Heart left ventricle (tissue), 16 donors: ENCODE measurements at places on chromosomes 5 and 9. TPM values are rescaled to one million over a fixed set of nuclear protein-coding genes. Genes with fewer than 3 reads are reported as not detected.

DNA sequence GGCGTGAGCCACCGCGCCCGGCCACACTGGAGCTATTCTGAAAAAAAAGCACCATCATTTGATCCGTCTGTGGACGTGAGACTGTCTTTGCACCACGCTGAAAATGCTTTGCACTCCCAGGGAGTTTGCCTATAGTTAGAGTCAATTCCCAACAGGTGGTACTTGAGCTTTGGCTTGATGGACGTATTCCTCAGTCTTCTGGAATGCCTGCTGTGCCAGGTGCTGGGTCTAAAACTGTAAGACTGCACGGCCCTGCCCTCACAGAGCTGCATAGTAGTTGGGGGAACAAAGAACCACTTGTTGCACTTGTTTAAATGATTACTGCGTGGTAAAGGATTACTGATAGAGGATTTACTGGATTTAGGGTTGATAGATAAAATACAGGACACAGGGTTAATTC is 3.4 kb upstream of the CCNO start:
- no peak for DNase-seq
- no peak overlapping the region for H3K27ac ChIP-seq
- peaks cover 22% of the 10 kb centered on the region for H3K27me3 ChIP-seq
- H3K4me3 ChIP-seq = no peak overlapping the region
- H3K36me3 ChIP-seq = no peaks in the 10 kb centered on the region

The SPEF2 gene
- total RNA-seq = 1.3 TPM

DNA sequence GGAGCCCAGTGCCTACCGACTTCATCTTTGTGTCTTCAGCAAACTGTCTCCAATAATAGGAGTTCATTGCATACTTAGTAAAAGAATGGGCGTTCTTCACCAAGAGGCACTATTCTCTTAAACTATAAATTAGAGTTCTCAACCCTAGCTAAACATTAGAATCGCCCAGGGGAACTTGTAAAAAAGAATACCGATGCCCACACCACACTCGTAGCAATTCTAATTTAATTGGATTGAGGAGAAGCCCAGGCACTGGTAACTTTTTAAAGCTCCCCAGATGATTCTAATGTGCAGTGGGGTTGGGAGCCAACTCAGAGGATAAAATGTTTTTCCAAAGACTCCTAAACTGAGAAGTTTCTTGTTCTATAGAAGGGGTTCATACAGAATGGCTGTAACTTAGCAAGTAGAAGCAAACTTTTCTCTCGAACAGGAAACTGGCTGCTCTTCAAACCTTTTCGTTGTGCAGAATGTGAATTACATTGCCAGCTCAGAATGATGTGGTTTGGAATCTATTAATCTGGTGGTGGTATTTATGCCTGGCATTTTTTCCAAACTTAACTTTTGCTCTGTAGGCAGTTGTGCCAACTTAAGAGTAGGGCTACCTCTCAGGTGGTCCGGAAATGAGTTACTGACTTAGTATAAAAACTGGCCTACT is 26.4 kb upstream of the NFIB start:
- H3K4me1 ChIP-seq = peaks cover 14% of the 10 kb centered on the region
- H3K27me3 ChIP-seq = no peaks in the 10 kb centered on the region
- no peak overlapping the region for H3K27ac ChIP-seq
- DNase-seq = no peak

The SPATA31C1 gene
- not detected for total RNA-seq

GRCh38 chr9:130172161-130172857 is at the start of gene NCS1:
Gene NCS1, plus strand, starts transcription at chr9:130172404. Its CDS starts 260 bp downstream, at chr9:130172664.
- peak; percentile 72 for DNase-seq
- no peaks in the 10 kb centered on the region for H3K27me3 ChIP-seq
- H3K4me3 ChIP-seq = peak within 1 kb of the TSS; percentile 69
- peaks cover 19% of the 10 kb centered on the region for H3K4me1 ChIP-seq
- H3K36me3 ChIP-seq = no peaks in the 10 kb centered on the region

- peaks cover 64% of the 10 kb centered on the region for H3K4me1 ChIP-seq
- no peak overlapping the region for H3K27ac ChIP-seq
- H3K36me3 ChIP-seq = no peaks in the 10 kb centered on the region
- H3K4me3 ChIP-seq = no peak overlapping the region
- DNase-seq = no peak
Measured at GRCh38 chr9:110161940-110162339, 46.0 kb downstream of the C9orf152 start.

DNA sequence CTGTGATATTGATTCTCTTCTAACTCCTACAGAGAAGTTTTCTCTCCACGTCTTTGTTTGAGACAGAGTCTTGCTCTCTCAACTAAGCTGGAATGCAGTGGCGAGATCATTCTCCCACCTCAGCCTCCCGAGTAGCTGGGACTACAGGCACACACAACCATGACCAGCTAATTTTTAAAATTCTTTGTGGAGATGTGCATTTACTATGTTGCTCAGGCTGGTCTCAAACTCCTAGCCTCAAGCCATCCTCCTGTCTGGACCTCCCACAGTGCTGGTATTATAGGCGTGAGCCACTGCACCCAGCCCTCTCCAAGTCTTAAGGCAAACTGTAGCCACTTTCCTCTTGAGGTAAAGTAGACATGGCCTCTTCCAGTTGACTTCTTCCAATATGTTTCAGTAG is 72.2 kb downstream of the SNX18 start:
- no peaks in the 10 kb centered on the region for H3K36me3 ChIP-seq
- no peaks in the 10 kb centered on the region for H3K27me3 ChIP-seq
- H3K4me3 ChIP-seq = no peak overlapping the region

DNA sequence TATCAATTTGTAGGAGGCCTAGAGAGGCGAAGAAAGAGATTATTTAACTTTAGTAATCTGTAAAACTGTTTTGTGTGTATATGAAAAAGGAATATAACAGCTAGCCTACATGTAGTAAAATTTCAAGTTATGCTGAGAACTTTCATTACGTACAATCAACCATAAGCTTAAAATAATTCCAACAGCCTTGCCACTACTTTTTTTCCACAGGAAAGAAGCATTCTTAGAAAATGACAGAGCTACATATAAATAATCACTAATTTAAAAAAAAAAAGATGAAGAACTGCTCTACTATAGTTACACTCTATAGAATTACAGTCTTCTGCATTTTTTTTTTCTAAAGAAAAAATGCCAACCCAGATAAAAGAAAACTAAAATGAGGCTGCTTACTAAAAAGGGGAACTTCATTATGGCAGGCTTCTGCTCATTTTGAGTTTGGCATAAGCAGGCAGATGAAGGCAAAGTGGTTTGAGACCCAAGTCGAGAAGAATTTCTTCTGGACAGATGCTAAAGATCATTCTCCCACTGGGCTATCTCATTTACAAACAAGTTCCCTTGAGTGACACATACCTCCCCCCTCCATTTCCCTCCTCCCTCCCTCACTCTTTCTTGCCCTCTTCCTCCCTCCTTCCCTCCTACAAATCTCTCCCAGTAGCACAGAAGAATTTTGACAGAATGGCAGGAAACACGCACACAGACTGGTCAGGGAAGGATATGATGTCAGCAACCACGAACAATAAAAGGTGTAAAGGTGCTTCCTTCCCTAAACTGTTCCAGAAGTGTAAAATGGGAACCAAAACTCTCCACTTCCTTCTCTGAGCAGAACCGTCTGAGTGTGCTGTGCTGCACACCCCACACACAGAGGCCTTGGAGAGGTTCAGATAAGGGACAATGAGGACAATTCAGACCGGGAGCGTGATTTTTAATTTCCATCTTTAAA is 56.1 kb downstream of the MEF2C start:
- H3K27ac ChIP-seq = peak overlapping the region; percentile 83
- H3K36me3 ChIP-seq = no peaks in the 10 kb centered on the region
- peaks cover 84% of the 10 kb centered on the region for H3K4me1 ChIP-seq
- DNase-seq = peak; percentile 48
- H3K4me3 ChIP-seq = peak overlapping the region; percentile 34

The BARHL1 gene
- not detected for total RNA-seq

DNA sequence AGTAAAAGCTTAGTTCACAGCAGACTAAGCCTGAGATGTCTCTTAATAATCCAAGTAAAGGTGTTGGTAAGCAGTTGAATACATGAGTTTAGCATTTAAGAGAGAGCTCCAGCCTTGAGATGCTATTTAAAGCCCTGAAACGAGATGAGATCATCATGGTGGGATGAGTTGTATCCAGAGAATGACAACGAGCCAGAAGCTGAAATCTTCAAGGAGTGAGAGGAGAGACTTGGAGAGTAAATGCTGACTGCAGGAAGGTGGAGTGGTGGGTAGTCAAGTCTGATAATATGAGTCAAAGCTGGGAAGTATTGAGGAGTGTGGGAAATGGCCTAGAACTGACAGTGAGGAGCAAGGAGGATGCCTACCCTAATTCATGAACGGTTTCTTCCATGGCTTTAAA is 53.7 kb downstream of the PLAC8L1 start:
- no peak overlapping the region for H3K27ac ChIP-seq
- no peaks in the 10 kb centered on the region for H3K36me3 ChIP-seq
- H3K4me3 ChIP-seq = no peak overlapping the region
- no peak for DNase-seq
- peaks cover 7% of the 10 kb centered on the region for H3K4me1 ChIP-seq
- no peaks in the 10 kb centered on the region for H3K27me3 ChIP-seq

DNA sequence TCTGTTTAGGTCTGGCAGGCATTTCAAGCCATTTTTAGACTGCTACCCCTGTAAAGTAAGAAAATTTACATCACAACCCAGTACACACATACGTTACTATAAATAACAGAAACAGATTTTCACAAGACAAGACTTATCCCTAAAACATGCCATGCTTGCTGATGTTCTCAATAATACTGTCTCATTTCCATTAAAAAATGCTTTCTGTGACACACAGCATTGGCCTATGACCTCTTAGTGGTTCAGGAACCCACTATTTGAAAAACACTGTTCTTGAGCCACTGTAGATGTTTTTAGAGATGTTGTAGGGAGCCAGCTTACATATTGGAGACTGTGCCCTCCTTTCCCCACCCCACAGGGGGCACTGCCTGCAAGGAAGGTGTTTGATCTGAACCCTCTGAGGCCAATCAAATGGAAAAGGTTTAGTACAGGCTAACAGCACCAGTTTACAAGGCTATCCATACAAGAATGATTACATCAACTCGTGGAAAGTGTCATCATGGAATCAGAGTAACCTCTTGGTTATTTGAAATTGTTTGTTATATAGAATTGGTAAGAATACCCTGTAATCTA is 30.8 kb downstream of the ZSWIM6 start:
- H3K4me1 ChIP-seq = peaks cover 28% of the 10 kb centered on the region
- DNase-seq = no peak
- no peak overlapping the region for H3K4me3 ChIP-seq
- H3K27ac ChIP-seq = no peak overlapping the region

The SLCO6A1 gene
- total RNA-seq = not detected

GRCh38 chr9:132943651-132944293 is 644 bp downstream of the TSC1 start:
- peak overlapping the region; percentile 100 for H3K4me3 ChIP-seq
- peak overlapping the region; percentile 99 for H3K27ac ChIP-seq
- DNase-seq = no peak

DNA sequence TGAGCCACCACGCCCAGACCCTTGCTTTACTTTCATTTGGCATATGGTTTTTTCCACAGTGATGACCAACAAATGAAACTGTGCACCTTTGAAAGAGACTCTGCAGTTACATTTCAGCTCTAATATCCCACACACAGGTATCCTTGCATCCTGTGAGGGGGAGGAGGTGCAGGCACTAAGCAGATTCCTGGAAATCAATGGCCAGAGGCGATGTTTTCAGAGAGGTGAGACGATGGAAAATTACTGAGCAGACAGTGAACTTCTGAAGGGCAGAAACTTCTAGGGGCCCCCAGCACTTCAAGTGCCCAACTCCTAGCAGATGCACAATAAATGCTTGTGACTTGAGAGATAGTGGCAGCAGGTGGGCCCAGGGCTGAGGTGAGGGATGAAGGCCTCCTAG is 29.8 kb upstream of the GNE start:
- no peak overlapping the region for H3K4me3 ChIP-seq
- no peaks in the 10 kb centered on the region for H3K27me3 ChIP-seq
- H3K36me3 ChIP-seq = no peaks in the 10 kb centered on the region

DNA sequence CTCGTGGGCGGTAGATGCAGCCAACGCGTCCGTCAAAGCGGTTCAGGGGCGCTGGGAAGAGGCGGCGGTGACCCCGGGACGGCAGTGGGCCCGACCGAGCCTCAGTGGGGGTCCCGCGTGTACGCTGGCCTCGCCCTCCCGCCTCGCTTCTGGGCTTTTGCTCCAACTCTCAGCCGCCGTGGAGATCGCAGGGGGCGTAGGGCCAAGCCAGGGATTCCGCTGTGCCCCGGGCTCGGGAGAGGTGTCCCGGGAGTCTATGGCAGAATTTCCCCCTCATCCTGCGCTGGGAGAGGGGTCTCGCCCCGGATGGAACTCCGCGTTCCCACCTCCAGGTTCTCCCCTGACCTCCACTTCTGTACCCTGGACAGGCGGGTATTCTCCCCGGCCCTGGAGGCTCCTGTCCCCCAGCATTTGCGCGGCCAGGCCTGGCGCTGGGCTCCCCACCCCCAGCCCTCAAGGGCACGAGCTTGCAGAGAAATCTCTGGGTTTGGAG is 131.9 kb downstream of the MRPL36 start:
- H3K36me3 ChIP-seq = no peaks in the 10 kb centered on the region
- peaks cover 62% of the 10 kb centered on the region for H3K27me3 ChIP-seq
- H3K27ac ChIP-seq = no peak overlapping the region
- peak overlapping the region; percentile 11 for H3K4me3 ChIP-seq

The SNCAIP gene
- 0.94 TPM for total RNA-seq

The RLN2 gene
- not detected for total RNA-seq

DNA sequence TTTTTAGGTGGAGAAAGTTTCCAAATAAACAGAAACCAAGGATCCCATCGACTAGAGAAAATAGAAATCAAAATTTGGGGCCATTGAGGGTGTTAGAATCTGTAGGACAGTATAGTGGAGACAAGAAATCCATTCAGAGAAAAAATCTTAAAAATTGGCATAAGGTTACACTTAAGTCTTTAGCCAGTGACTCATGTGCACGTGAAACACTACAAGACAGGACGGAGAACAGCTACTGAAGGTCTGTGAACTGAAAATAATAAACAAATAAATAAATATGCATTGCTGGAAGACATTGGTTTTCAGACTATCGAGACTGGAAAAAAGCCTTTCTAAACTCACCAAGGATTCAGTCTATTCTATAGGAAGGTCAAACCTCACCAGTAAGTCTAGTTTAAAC is 1955.5 kb downstream of the MAT2B start:
- no peak overlapping the region for H3K4me3 ChIP-seq
- no peak overlapping the region for H3K27ac ChIP-seq
- no peaks in the 10 kb centered on the region for H3K4me1 ChIP-seq
- no peaks in the 10 kb centered on the region for H3K36me3 ChIP-seq
